Naive thymus-derived CD4-positive, alpha-beta T cell (primary cell): ENCODE measurements at places on chromosomes 1 and 21. TPM values are rescaled to one million over a fixed set of nuclear protein-coding genes. Genes with fewer than 3 reads are reported as not detected.
A peak's percentile ranks its signal among the peaks of the same experiment; 100 is the strongest.

Gene BRINP3
- polyA plus RNA-seq: not detected

Gene CLCC1
- 16.3 TPM for polyA plus RNA-seq

GRCh38 chr1:108059945-108060344 is 95.0 kb upstream of the VAV3 start:
- no peak for DNase-seq

DNA sequence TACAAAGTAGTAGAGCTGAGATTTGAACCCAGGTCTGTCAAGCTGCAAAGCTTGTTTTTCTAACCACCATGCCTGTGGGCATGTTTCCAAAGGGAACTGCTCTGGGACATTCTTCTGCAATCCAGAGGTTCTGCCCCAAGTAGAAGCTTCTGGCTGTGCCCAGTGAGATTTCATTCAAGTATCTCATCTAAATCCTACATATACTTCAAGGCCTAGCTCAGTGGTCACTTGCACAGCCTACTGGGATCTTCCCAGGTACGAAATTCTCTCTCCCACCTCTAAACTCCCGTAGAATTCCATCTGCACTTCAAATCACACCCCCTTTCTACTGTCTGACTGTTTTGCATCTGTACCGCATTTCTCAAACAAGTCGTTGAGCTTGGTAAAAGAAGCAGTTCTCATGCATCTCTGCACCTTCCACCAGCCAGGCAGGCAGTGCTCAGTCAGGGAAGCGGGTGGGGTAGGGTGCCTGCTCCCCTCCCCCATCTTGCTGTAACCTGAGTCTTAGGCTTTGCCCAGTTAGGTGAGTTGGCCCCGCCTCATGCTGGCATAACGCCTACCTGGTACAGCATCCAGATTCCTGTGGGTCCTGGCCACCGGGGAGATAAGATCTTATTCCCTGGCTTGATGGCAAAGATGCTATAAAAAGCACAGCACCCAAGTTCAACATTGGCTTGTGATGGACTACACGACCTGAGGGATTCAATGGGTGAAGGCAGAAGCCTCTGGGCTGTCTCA is 13.5 kb downstream of the SLC9A1 start:
- DNase-seq: no peak

Gene GREM2
- polyA plus RNA-seq: 0.05 TPM

Gene ARHGAP30
- polyA plus RNA-seq: 258 TPM

DNA sequence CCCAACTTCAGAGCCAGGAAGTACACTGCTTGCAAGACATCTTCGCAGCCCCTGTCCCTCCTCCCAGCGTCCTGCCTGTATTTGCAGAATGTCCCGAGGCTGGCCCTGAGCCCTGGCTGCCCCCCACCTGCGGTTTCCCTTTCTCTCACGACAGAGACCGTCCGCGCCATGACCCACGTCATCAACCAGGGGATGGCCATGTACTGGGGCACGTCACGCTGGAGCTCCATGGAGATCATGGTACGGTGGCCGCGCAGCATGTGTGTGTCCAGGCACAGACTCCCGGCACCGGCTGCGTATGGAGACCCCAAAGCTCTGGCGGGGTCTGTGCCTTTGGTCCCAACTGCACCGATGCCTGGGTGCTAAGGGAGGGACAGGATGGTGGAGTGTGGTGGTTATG is 48.6 kb downstream of the KCNAB2 start:
- no peak for DNase-seq

Gene LRRC53
- not detected for polyA plus RNA-seq

Gene HCRTR1
- polyA plus RNA-seq: not detected

Gene CATSPER4
- polyA plus RNA-seq: not detected

- DNase-seq: no peak
Observed at GRCh38 chr1:182210417-182210816, 148.9 kb upstream of the ZNF648 start.

- no peak for DNase-seq
Observed at GRCh38 chr1:31609514-31610118, 7.9 kb upstream of the HCRTR1 start.

- DNase-seq: no peak
Observed at GRCh38 chr1:195568389-195568788, 1039.9 kb downstream of the KCNT2 start.

DNA sequence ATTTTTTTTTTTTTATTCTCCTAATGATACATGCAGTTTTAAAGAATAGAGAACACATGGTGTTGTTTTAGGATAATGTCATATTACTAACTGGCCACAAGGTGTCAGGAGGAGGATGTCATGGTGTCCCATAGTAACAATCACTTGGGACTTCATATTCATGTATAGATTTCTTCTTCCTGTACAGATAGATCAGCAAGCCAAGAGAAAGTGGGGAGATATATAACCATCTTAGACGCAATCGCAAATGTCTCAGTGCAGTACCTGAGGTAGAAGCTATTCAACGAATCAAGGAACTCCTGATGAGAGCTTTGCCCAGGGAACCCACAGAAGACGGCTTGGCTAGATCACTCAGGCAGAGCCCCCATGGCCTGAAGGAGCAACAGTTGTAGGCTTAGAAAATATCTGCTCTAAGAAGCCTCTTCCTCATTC is 12.3 kb downstream of the OR2T11 start:
- peak; percentile 22 for DNase-seq
